CD4-positive, CD25-positive, alpha-beta regulatory T cell (primary cell): ENCODE measurements at places on chromosomes 1 and 21. TPM values are rescaled to one million over a fixed set of nuclear protein-coding genes. Genes with fewer than 3 reads are reported as not detected.
A peak's percentile ranks its signal among the peaks of the same experiment; 100 is the strongest.

DNA sequence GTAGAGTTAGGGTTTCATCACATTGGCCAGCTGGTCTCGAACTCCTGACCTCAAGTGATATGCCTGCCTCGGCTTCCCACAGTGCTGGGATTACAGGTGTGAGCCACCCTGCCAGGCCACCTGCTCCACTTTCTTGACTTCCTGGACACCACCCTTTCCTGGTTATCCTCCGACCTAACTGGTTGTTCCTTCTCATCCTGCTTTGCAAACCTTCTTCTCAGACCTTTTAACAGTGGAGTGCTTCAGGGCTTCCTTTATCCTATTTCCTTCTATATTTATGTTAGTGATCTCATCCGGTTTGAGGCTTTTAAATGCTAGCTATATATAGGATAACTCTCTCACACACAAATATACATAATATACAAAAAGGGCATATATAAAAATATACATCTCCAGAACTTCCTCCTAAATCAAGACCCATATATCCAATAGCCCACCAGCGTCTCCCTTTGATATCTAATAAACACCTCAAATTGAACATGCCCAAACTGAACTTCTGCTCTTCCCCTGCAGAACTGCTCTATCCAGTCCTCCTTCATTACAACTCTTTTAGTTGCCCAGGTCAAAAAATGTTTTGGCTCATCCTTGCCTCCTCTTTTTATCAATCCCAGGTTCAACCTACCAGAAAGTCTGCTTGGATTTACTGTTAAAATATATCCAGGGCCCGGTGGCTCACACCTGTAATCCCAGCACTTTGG is 19.5 kb upstream of the UQCRHL start:
- H3K27me3 ChIP-seq: no peaks in the 10 kb centered on the region
- H3K4me3 ChIP-seq: no peak overlapping the region
- peaks cover 4% of the 10 kb centered on the region for H3K4me1 ChIP-seq
- H3K36me3 ChIP-seq: no peaks in the 10 kb centered on the region

- H3K4me1 ChIP-seq: no peaks in the 10 kb centered on the region
- no peaks in the 10 kb centered on the region for H3K27me3 ChIP-seq
- no peak overlapping the region for H3K27ac ChIP-seq
- peak; percentile 54 for DNase-seq
- no peak overlapping the region for H3K4me3 ChIP-seq
Measured at GRCh38 chr1:17419626-17420328, 19.7 kb downstream of the RCC2 start.

DNA sequence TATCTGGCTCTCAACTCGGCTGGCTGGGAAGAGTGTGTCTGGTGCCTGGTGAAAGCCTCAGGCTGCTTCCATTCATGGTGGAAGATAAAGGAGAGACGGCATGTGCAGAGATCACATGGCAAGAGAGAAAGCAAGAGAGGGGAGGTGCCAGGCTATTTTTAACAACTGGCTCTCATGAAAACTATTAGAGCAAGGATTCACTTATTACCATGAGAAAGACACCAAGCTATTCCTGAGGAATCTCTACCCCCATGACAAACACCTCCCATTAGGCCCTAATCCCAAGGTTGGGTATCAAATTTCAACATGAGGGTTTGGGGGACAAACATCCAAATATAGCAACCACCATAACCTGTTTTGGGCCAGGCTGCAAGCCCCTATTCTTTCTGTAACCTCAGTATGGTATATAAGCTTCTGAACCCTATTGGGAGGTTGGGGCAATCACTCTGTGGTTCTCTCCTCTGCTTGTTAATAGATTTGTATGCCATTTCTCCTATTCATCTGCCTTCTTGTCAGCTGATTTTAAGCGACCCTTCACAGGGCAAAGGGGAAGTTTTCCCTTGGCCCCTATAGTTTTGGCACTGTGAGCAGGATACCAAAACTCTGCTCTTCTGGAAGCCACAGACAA is 179.0 kb upstream of the TNR start:
- no peak overlapping the region for H3K4me3 ChIP-seq
- H3K27me3 ChIP-seq: no peaks in the 10 kb centered on the region

Gene C1orf116
- polyA plus RNA-seq: not detected

Gene CHIA
- not detected for polyA plus RNA-seq
